Stimulated activated CD4-positive, alpha-beta T cell treated with anti-CD3 and anti-CD28 coated beads, TNF-alpha, amount 100 ng/mL, for 24 hours (primary cell): ENCODE measurements at places on chromosomes 4 and X.
A peak's percentile ranks its signal among the peaks of the same experiment; 100 is the strongest.

DNA sequence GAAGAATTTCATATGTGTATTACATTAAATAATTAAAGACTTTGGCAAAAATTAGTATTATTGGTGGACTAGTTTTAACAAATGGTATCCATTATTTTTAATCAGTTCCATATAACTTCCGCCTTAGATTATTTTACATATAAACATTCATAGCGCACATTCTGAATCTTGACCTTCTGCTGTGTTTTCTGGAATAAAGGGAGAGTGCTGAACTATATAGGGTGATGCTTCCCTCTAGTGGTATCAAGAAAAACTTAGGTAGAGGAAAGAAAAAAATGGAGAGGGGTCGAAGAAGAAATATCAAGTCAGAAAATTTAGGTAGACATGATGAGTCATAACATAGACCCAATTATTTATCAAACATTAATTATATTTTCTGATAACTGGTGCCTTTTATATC is 155.6 kb upstream of the PACRGL start:
- no peak for DNase-seq

DNA sequence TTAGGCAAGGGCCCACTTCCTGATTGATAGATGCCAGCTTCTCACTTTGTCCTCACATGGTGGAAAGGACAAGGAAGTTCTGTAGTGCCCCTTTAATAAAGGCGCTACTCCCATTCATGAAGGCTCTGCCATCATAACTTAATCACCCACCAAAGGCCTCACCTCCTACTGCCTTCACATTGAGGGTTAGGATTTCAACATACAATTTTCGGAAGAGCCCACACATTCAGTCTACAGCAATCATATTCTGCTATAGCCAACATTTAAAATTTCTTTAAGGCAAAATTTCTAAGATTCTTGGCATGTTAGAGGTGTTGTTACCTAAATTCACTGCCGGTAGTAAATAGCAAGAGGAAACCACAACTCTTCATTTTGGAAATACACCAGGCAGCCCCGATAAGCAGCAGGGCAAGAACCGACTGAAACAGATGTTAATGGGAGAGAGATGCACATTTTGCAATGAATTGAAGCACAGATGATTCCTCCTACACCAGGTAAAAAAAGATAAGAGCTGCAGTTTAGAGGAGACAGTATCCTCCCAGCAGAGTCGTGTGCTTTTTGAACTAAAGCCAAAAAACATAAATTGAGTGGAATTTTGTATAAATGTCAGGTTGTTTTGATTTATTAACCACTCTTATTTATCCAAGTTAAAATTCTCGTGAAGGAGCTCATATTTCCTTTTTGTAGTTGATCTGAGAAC is 594.9 kb downstream of the KCTD8 start:
- no peak for DNase-seq

GRCh38 chrX:38225093-38225492 is 4.4 kb upstream of the SRPX start:
- no peak for DNase-seq

DNA sequence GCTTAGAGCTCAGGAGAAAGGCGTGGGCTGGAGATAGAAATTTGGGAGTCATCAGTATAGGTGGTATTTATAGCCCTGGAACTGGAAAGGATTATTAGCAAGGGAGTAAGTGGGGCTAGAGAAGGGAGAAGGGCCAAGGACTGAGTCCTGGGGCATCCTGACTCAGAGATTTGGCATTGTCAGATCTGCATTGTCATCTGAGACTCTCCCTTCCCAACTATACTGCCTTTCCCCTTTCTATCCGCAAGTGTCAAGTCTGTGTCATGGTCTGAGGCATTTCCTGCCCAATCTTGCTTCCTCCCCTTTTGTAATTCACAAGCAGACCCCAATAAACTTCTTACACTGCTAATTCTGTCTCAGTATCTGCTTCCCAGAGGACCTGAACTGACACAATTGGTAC is 24.4 kb upstream of the SLC25A43 start:
- DNase-seq = no peak

DNA sequence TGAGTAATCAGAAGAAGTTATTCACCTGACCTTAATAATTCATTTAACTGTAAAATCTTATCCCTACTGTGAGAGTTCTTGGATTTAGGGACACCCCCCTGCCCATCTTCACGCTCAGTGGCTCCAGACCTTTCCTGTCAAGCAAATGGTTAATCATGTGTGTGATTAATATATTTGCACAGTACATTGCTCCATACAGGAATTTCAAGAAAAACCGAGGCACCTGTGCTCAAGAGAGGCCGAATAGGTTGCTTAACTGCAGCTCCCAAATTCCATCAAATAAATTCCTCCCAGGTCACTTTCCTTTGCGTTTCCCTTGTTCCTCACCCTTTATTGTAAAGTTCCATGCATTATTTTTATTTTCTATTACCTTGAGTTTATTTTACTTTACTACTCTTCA is 119.5 kb downstream of the STOX2 start:
- no peak for DNase-seq

- DNase-seq = no peak
Observed at GRCh38 chr4:86879641-86880040, 12.6 kb downstream of the C4orf36 start.

DNA sequence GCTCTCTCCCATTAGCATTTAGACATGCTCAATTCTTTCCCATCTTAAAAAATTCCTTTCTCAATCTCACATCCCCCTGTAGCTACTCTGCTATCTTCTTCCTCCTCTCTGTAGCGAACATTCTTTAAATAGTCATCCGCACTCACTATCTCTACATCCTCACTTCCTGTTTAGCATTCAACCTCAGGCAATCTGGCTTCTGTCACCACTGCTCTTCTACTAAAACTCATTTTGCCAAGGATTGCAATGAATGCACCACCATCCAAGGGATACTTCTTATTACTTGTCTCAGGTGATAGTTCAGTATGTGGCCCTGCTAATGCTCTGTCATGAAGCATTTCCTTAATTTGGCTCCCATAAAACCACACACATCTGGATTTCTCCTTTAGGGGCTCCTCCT is 10.9 kb upstream of the TET2 start:
- DNase-seq = no peak

DNA sequence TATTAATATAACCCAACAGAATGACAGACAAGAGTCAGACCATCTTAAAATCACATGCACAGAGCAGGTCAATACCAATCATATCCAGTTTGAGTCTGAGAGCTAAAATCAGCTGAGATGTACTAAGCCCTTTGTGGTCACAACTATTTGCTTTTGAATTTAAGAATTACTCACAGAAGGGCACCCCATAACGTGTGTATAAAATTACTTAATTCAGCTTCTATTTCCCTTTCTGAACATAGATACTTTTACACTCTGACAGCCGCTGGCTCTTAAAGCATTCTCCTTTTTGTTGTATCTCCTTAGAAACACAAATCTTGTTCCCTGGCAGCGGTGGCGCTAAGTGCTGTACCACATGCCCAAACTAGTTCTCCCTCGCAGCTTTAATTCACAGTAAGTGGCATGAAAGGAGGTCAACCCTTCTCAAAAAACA is 14.8 kb upstream of the PPARGC1A start:
- DNase-seq = no peak

GRCh38 chr4:101418055-101418454 is 70.7 kb upstream of the PPP3CA start:
- DNase-seq = peak; percentile 13

DNA sequence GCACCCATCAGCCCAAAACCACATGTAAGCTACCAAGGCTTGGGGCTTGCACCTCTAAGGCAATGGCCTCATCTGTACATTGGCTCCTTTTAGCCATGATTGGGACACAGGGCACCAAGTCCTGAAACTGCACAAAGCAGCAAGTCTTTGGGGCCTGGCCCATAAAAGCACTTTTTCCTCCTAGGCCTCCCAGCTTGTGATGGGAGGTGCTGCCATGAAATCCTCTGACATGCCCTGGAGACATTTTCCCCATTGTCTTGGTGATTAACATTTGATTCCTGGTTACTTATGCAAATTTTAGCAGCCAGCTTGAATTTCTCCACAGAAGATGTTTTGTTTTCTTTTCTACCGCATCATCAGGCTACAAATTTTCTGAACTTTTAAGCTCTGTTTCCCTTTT is 58.5 kb upstream of the PABPC4L start:
- DNase-seq = no peak

DNA sequence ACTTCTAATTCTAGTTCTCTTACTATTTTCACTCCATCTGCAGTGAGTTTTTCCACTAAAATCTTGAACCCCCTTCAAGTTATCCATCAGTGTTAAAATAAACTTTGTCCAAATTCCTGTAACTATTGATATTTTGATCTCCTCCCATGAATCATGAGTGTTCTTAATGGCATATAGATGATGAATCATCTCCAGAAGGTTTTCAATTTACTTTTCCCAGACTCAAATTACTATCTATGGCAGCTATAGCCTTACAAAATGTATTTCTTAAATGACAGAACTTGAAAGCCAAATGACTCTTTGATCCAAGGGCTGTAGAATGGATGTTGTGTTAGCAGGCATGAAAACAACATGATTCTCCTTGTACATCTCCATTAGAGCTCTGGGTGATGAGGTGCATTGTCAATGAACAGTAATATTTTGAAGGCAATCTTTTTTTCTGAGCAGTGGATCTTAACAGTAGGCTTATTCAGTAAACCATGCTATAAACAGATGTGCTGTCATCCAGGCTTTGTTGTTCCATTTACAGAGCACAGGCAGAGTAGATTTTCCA is 16.1 kb upstream of the IQCM start:
- DNase-seq = no peak

- DNase-seq = no peak
Observed at GRCh38 chr4:42720533-42720932, 63.6 kb upstream of the ATP8A1 start.

- DNase-seq = no peak
Observed at GRCh38 chrX:79592259-79592658, 225.1 kb upstream of the ITM2A start.

DNA sequence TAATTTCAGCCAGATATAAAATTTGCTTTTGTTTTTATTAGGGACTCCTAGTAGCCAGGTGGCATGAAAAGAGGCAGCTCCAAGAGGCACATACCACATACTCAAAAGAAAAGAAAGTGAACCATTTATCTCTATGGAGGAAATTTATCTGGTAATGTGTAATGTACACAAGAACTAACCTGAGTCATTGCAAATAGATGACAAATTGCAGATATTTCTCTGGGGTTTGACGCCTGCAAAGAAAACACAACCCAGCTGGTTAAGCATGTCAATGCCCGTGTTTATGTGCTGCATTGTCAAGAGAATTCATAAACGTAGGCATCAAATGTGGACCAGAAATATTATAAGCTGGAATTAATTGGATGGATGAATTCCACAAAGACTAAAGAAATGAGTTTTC is 46.9 kb upstream of the PHKA2 start:
- DNase-seq = no peak

- DNase-seq = no peak
Observed at GRCh38 chr4:100778431-100778830, 260.6 kb upstream of the EMCN start.

DNA sequence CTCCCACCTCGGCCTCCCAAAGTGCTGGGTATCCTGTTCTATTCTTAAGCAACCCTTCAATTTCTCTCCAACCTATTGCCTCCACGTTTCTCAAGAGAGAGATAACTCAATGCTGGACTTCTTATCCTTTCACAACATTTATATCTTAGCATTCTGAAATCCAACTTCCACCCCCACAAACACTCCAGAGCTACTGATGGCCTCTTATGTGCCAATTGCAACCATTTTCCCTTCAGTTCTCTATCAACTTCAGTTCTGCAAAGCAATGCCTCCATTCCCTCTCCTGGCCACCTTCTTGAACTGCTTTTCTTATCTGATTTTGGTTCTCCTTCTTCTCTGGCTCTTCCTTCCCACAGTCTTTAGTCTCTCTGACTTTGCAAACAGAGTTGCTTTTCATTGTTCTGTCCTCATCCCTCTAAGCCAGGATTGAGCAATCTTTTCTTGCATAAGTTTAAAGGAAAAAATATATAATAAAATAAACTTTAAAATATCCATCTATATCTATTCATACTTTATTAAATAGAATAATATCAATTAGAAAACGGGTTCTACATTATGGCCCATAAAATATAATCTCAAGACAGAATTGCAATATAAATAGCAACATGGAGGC is 3.6 kb upstream of the STBD1 start:
- no peak for DNase-seq

DNA sequence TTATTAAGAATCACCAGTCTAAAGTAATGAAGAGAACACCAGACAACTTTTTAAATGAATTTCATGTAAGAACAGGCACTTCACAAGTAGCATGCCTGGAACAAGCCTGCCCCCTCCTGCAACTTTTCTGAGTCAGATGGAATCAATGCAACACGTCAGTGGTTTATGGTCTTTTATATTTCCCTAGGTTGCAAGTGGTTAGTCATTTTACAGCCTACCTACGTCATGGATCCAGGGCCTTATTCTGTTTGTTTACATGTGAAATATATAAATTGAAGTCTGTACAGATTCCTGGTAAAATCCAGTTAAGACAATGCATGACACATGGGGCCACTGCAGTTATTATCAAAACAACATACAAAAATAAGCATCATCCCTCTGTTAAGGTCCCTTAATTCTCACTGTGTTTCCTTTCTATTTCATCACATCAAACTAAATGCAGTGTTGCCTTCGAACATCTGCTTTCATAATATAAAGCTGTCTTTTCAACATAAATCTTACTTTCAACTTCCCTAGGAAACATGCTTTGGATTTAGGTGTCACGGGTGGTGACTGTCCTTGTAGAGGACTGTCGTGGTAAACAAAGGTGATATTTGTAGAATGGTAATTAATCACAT is 309.3 kb downstream of the FRMPD4 start:
- DNase-seq = no peak

DNA sequence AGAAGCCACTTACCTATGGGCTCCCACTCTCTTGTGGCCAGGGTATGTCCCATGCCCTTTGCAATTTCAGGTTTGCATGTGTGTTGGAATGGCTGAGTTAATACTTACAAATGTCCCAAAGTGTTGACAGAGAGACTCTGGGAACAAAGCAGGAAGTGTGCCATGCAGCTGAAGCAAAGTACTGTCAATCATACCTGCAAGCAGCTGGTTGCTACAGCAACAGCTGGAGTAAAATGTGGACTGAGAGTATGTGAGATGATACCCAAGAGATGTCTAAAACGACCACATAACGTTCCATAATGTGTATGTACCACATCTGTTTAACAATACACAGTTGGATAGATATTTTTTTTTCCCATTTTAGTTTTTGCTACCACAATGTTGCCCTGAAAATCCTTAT is 82.8 kb upstream of the CAMK2D start:
- DNase-seq = no peak

DNA sequence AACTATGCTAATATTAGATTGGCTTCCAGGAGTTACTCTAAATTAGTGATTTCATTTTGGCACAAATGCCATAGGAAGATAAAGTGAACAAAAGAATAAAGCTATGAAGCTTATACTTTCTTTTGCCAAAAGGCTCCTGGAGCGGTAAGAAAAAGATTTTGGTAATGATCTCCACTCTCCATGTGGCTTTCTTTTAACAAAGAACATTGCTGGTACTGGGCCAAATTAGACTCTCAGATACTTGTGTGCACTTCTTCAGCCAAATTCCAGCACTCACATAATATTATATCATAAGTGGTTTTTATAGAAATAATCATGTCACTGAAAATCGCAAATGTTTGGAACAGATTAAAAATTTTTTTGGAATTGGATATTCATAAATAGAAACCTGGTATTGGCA is 142.4 kb upstream of the FGF13 start:
- no peak for DNase-seq

- peak; percentile 38 for DNase-seq
Observed at GRCh38 chr4:98260047-98260578, 1.1 kb upstream of the RAP1GDS1 start.
